ENCODE measurements at places on chromosomes 6 and 20.

DNA sequence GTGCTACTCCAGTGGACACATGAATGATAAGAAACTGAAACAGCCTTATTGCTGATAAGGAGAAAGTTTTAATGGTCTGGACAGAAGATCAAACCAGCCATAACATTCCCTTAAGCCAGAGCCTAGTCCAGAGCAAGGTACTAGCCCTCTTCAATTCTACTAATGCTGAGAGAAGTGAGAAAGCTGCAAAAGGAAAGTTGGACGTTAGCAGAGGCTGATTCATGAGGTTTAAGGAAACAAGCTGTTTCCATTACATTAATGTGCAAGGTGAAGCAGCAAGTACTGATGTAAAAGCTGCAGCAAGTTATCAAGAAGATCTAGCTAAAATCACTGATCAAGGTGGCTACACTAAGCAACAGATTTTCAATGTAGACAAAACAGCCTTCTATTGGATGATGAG, 634.4 kb downstream of the KIF16B start:
- DNase-seq, result no peak

DNA sequence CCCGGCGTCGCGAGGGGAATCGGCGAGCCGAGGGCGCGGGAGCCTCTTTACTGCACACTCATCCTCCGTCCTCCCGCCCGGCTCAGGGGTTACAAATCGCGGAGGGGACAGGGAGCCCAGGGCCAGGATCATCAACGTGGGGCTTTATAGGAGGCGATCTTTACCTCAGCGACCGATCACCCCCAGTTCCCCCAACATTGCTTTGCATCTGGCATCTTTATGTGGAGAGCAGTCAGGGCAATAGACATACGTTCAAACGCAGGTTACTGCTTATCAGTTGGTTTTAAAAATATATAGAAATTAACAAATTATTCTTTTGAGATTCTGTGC, 634 bp downstream of the HSF2 start:
- no peak for DNase-seq

GRCh38 chr6:159966981-159967380, 1.9 kb upstream of the IGF2R start:
- no peak for DNase-seq

DNA sequence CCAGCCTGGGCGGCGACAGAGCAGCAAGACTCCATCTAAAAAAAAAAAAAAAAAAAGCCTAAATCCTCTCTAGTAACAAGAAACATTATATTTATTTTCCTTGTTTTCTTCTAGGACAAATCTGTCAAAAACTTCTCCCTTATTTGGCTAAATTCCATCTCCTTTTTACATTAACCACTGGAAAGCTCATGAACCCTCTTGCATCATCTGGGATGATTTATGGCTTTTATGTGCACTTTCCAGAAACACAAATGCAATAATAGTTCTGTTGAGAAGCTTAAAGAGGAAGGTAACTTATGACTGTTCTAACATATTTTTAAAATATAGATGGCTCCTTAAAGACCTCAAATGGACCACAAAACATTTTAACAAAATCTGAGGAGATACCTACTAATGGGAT, 526.1 kb upstream of the SPTLC3 start:
- no peak for DNase-seq

DNA sequence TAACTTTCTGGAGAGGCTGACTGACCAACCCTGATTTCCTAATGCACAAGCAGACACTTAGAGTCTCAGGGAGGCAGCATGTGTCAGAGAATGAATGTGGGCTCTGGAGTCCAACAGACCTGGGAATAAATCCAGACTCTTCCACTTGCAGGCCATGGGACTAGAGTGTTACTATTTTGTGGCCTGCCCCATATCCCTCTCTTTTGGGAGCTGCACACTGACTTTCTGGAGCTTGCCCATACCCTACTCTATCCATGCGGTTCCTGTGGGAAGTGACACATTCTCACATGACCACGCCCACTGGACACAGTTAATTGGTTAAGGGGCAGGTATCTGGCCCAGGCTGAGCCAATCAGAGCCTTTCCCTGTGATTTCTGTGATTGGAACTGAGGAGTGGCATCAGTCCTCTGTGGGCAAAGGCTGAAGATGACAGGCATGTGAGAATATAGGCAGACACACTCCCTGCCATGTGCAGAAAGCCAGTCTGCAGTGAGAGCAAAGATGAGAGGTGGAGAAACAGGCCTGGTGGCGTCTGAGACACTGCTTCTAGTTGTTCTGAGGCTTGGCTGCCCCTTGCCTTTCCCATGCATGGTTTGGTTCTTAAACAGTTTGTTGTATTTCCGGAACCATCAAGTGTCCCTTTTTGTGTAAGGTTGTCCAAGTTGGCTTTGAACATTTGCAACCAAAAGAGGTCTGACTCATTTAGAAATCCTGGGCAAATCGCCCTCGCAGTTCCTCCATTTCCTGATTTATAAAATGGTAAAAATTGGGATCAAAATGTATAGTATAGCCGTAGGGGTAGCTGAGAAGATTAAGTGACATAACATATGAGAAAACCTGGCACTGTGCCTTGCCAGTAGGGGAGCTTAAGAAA, 125.6 kb downstream of the CDC5L start:
- DNase-seq, result no peak

GRCh38 chr6:153511896-153512496, 380.9 kb upstream of the RGS17 start:
- no peak for DNase-seq

GRCh38 chr6:147648916-147649315, 140.4 kb downstream of the SAMD5 start:
- no peak for DNase-seq

DNA sequence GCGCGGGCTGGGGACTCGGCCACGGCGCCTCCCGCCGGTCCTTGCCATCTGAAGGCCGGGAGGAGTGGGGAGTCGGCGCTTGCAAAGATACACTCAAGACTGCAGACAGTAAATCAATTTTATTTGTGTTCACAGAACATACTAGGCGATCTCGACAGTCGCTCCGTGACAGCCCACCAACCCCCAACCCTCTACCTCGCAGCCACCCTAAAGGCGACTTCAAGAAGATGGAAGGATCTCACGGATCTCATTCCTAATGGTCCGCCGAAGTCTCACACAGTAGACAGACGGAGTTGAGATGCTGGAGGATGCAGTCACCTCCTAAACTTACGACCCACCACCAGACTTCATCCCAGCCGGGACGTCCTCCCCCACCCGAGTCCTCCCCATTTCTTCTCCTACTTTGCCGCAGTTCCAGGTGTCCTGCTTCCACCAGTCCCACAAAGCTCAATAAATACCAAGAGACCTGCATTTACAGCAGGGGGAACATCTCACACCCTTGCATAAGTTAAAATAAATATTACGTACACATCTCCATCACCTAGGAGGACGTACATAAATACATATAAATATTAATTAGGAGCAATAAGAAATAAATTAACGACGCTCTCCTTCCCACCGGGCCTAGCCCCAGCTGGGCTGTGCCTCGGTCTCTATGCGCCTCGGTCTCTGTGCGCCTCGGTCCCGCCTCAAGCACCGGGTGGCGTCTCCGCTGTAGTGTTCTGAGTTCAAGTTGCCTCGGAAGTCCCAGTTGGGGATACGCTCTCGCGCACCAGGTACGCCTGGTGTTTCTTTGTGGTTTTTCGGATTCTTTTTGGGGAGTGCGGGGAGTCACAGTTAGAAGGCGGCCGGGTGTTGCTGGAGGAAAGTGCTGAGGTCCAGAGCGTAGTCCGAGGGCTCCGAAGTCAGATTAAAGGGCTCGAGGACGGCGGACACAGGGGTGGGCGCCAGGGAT, 889 bp upstream of the FLOT1 start:
- DNase-seq, result no peak

- no peak for DNase-seq
Observed at GRCh38 chr6:128443553-128443952, 76.8 kb downstream of the PTPRK start.

GRCh38 chr6:127561660-127562059, 15.3 kb upstream of the C6orf58 start:
- no peak for DNase-seq

DNA sequence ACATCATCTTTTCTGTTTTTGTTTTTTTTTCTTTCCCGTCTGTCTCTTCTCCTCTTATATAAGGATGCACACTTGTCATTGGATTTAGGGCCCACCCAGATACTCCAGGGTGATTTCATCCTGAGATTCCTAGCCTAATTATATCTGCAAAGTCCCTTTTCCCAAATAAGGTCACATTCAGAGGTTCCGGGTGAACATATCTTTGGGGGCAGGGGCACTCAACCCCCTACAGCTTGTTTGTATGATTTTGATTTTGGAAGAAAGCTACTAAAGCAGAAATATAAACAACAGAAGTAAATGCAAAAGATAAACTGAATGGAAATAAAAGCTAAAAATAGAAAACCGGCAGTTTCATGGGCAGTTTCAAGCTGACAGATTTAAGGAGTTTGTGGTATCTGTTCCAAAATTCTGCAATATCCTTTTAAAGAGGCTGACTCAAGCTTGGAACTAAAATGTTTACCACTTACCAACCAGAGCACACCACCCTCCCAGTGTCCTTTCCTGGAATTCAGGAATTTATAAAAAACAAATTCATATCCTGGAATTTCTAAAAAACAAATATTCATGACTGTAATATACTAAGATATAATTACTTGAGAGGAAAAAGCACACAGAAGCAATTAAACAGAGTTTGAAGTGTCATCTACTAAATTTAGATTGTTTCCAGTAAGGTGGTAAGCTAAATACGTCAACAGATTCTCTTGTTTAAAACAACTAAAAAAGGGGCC, 100.0 kb upstream of the CARMIL1 start:
- DNase-seq, result no peak

GRCh38 chr6:105024803-105025202, 67.9 kb downstream of the LIN28B start:
- DNase-seq, result no peak

- no peak for DNase-seq
Observed at GRCh38 chr6:25359191-25359861, 80.2 kb downstream of the CARMIL1 start.

DNA sequence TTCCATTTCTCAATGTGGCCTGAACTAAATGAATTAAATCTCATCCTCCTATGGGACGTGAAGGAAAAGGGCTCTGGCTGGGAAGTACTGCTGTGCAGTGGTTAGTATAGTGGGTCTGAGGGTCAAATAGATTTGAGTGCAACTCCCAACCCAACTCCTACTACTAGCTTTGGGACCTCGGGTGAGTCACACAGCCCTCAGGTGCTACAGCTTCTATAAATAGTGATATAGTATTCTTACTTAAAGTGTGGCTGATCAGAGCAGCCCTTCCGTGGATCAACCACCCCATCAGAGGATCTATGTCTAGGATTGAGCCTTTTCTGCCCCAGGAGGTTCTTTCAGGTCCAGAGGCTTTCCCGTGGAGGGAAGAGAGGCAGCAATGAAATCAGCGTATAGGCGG, 904 bp upstream of the UST start:
- no peak for DNase-seq

GRCh38 chr6:25927756-25928216, 2.7 kb downstream of the SLC17A2 start:
- no peak for DNase-seq

DNA sequence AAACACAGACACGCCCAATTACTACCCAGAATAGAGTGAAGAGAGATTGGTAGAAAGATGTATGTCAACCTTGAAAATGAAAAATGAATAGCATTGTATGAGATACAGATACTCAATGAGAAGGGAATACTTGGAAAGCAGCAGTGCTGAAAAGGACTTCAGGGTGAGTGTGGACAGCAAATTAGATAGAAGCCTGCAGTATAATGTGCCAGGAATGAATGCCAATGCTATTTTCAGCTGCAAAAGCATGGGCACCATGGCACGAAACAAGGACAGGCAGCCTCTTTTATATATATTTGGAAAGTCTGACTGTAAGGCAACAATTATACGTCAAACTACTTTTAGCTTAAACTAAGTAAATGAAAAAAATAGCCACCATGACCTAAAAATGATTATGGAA, 118.2 kb downstream of the PTCHD4 start:
- no peak for DNase-seq

GRCh38 chr20:25695532-25696370, 902 bp downstream of the ZNF337 start:
- no peak for DNase-seq

DNA sequence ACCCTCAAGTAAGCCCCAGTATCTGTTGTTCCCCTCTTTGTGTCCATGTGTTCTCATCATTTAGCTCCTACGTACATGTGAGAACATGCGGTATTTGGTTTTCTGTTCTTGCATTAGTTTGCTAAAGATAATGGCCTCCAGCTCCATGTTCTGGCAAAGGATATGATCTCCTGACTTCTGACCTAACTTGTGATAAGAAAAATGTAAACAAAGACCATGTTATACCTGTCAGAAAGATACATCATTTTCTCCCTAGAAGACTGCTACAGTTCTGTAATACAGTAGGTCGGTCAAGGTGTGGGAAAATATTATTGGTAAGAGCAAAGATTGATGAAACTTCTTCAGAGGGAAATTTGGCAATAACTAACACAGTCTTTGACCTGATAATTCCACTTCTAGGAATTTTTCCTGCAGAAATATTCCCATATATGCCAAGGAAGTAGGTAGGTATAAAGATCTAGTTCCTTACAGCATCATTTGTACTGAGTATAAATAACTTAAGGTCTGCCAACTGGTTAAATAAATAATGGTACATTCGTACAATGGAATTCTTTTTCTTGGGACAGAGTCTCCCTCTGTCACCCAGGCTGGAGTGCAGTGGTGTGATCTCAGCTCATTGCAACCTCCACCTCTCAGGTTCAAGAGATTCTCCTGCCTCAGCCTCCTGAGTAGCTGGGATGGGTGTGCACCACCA, 19.1 kb upstream of the FKBP5 start:
- no peak for DNase-seq

DNA sequence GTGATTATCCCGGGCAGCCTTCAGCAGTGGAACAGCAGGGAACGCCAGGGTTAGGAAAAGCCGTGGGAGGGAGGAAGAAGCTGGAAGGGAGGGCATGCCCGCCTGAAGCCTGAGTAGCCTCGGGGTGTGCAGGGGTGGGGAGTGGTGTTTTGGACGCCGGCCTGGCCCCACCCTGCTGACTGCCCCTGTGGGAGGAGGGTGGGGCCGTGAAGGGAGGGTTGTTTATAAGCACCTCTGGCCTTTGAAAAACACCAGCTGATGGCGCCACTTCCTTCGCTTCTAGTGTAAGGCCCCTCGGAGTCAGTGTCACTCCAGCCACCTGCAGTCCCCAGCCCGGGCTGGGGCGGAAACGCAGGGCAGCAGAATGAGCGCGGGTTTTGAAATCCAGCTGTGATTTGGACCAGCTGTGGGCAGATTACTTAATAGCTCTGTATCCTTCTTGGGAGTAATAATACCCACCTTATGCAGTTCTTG, 52.8 kb upstream of the BMP6 start:
- no peak for DNase-seq

DNA sequence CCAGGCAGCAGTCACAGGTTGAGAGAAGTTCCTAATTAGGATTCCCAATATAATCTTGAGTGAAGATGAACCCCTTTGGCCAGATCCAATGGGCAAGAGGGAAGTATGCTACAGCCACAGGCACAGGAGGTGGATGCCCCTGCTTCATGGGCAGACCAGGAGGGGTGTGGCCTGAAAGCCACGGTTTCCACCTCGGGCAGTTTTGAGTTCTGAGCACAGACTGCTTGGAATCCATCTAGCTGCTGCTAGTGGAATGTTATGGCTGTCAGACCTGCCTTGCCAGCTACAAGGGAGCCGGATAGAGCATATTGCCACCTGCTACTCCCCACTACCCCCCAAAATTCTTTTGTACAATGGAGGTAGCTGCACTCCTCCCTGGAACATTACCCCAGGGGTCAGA, 672.9 kb downstream of the HACE1 start:
- DNase-seq, result no peak

Data from stimulated activated CD4-positive, alpha-beta T cell treated with anti-CD3 and anti-CD28 coated beads, Interleukin-4, amount 100 ng/mL, for 1 hour (primary cell).